GM12878 (cell line): ENCODE measurements at places on chromosomes 6 and 20. TPM values are rescaled to one million over a fixed set of nuclear protein-coding genes. Genes with fewer than 3 reads are reported as not detected.

Gene PLCB4
- total RNA-seq, result 0.05 TPM in 1 of 2 replicates, not detected in the other

GRCh38 chr6:21438237-21438985 lies 155.1 kb upstream of the SOX4 start:
- DNase-seq, result peak; percentile 97

- no peak for DNase-seq
Observed at GRCh38 chr6:89348372-89348771, 4.2 kb downstream of the UBE2J1 start.

DNA sequence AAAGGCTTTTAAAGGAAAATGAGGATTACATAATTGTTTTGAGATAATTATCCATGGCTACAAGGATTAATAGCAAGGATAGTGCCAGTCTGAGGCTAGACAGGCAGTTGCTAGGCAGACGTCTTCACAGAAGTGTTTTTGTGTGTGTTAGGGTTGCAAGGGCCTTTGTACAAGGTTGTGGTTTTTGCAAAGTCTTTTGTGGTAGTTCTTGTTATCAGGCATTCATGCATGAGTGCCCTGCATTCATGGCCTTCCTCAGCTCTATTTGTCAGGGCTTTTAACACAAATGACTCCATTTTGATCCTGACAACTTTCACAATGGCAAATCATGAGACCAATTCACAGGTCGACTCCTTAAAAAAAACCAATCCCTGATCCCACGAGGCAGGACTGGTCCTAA lies 68.1 kb upstream of the TXNDC5 start:
- no peak for DNase-seq
